ENCODE measurements at places on chromosomes 12 and 14.

GRCh38 chr14:55028066-55028465 is 1.0 kb downstream of the SOCS4 start:
- no peak for DNase-seq

- no peak for DNase-seq
Measured at GRCh38 chr12:3418609-3419390, 72.2 kb upstream of the PRMT8 start.

- no peak for DNase-seq
Measured at GRCh38 chr12:105428793-105429395, 98.4 kb downstream of the C12orf75 start.

DNA sequence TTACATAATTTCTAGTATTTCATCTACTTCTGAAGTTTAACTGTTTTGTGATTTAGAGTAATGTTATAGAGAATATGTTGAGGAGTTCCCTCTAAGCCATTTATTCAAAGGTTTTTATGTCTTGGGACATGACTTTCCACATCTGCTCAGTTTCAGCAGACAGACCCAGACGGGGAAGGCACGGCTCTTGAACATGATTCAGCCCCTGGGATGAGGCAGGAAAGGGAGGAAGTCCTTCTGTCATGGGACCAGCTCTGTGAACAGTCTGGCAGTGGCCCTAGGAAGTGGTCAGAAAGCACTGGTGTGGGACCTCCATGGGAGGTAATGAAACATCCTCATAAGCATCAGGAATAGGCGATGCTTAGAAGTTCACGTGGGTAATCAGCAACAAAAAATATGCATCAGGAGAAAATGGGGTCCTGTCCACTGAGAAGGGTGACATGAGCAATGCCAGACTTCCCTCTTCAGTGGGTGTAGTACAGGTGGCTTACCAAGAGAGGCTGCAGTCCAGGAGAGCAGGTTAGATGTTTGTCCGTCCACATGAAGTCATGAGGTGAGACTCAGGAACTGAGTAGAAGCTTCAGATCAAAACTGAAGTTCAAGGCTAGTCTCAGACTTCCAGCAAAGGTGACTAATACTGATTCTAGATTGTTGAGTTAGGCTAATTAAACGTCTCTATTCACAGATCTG is 248.5 kb downstream of the IPO8 start:
- no peak for DNase-seq

DNA sequence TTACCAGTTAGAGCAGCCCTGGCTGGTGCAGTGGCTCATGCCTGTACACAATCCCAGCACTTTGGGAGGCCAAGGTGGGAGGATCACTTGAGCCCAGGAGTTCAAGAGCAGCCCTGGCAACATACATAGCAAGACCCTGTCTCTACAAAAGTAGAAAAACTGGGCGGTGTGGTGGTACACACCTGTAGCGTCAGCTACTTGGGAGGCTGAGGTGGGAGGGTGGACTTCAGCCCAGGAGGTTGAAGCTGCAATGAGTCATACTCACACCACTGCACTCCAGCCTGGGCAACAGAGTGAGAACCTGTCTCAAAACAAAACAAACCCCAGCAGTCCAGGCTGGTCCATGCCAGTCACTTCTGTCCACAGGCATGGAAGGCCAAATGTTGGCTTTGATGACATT is 7.4 kb downstream of the COX14 start:
- no peak for DNase-seq

DNA sequence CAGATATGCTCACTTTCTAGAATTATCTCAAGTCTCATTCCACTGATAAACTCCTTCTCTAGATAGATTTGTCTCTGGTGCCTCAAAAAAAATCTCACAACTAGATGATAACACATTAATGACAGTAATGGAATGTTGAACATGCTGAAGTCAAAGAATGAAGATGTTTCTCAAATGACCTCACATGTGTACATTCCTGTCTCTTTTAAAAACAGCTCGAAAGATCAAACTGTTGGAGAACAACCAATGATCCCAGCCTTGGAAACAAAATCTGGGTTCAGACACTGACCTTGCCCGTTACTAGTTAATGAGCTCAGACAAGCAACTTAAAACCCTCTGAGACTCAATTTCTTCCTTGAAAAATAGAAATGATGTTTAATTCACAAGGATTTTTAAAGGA is 44.7 kb upstream of the KCNJ8 start:
- no peak for DNase-seq

GRCh38 chr12:116620124-116620491 is 60.9 kb downstream of the MAP1LC3B2 start:
- DNase-seq: no peak

DNA sequence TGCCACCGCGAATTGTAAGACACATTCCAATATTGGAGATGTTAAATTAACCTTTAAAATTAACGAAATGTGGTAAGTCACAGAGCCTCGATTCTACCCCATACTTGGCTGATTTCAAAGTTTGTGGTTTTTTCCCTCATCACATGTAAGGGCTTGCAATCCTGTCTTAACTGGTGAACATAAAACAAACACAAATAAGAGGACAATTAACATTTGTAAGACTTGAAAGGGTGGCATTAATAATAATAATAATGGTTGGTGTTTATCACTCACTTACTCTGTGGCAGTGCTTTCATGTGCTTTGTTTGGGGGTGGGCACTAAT is 26.6 kb downstream of the PPFIBP1 start:
- no peak for DNase-seq

GRCh38 chr14:104931771-104932675 is 7.3 kb downstream of the PLD4 start:
- no peak for DNase-seq

DNA sequence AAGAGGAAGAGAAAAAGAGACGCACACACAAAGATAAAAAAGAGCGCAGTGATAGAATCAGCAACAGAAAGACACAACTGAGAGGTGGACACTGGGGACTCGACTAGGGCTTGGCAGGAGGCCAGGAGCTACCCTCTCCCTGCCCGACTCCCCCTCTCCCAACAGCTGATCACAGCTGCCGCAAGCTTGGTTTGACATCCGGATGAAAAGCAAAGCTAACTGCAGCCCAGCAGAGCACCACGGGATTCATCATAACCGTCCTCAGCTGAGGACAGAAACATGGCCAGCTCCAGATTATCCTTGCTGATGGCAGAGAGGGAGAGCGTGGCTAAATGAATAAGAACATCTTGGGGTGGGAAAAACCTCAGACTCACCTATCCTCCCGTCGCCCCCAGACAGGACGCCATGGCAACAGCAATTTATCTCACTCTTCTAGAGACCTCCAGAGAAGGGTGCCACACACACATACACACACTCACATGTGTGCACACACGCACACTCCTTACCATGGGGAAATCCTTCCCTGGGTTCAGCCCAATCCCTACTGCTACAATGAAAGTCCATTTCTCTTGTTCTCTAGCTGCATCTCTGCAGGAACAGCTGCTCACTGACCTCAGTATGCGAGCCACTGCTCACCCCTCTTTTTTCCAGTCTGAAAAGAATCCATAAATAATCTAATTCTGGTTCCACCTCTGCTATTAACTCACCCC is 135.3 kb downstream of the NTF3 start:
- DNase-seq: no peak

GRCh38 chr14:69107407-69108003 is 45.4 kb downstream of the DCAF5 start:
- DNase-seq: no peak

DNA sequence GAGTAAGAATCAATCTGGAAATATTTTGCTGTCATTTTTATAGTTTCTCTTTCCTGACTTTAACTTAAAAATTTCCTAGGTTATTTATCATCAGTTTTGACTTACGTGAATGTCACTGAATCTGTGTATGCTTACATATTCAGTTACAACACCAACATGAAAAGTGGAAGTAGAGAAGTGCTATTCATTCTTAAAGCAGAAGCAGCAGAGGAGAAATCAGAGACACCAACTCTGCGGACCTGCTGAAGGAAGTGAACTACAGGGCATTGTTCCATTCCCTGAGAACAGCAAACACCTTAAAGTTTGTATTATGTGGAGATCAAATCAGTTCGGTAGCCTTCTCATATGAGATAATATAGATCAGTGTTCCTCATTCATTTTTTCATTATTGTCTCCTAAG is 34.1 kb downstream of the RAD51B start:
- DNase-seq: no peak

DNA sequence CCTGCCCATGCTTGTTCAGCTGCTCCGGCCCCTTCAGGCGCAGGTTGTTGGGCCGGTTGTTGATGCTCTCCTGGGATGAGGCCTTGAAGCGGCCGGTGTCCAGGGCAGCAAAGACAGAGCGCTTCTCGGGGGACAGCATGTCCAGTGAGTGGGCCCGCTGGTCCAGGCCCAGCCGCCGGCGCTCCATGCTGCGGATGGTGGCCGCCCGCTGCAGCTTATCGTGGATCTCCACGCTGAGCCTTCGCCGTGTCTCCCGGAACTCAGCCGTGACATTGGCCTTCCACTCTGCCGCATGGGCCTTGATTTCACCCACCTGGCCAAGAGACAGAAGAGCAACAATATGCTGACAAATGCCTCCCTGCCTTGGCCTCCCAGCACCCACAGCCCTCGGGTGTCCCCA is 137.2 kb downstream of the KCNK10 start:
- no peak for DNase-seq

DNA sequence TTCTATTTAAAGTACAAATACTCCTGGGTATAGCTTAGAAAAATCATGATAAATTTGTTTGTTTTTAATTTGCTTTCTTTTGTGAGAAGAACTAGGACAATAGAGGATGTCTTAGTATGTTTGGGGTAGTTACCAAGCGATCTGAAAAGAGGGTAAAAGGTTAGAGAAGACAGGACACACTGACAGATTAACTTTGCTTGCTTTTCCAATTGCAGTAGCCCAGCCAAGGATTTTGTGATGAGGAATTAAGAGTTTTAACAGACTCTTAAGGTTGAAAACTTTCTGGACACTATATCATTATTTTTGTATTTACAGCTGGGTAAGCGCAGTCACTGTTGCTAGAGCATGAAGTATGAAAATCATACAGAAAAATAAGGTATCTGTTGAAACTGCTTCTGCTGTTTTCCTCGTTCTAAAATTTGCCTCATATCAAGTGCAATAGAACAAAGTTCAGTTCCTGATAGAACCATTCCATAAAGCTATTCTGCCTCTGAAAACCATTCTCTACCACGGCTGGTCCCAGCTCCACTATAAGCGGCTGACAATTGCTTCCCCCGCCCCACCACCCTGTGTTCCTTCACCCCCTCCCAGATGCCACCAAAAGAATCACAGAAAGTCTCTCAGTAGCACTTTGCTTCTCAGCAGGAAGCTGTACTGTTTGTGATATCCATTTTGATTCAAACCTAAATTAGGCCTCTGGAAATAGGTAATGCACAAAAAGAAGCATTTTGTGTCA is 413.4 kb downstream of the BCAT1 start:
- no peak for DNase-seq

- DNase-seq: no peak
Measured at GRCh38 chr12:125852116-125852515, 786.9 kb downstream of the AACS start.

GRCh38 chr14:28761438-28762291 is 4.9 kb upstream of the FOXG1 start:
- no peak for DNase-seq

DNA sequence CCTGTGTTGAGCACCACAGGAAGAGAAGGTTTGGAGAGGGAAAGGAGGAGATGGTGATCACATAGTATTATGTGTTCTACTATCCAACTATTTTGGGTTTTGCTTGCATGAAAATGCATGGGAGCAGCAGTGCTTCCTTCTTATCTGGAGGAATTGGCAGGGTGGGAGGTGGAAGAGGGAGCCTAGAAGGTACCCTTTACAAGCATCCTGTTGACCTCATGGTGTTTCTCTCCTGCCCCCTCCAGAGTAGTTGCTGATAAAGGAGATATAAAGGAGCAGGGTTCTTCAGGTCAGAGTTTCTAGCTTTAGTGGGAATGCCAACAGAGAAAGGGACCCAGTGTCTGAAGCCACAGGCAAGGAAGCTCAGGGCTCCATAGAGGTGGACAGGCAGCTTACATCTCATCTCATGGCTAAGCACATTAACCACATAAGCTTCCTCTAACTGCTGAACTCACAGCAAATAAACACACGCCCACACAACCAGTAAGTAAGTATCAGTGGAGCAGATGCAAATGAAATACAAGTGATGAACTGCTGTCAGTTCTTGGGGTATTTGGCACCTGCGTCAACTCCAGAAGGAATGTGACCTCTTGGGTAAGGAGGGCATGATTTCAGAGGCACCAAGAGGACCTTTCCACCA is 174.2 kb upstream of the SLC38A2 start:
- DNase-seq: no peak

DNA sequence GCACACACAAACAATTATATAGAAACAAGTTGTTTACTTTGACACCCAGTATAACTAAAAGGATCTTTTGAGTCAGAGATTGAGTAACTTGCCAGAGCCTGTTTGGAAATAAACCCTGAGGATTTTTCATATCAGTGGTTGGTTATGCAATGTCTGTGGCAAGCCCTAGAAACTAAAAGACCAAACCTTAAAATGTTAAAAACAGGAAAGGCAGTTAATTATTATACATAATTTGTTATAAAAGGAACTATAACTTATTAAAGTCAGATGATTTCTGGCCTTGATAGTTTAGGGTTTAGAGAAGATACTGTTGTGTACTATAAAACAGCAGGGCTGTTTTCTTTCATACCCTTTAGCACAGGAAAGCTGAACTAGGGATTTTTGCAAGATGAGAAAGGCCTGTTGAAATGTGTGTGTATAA is 44.1 kb downstream of the PSEN1 start:
- DNase-seq: no peak

DNA sequence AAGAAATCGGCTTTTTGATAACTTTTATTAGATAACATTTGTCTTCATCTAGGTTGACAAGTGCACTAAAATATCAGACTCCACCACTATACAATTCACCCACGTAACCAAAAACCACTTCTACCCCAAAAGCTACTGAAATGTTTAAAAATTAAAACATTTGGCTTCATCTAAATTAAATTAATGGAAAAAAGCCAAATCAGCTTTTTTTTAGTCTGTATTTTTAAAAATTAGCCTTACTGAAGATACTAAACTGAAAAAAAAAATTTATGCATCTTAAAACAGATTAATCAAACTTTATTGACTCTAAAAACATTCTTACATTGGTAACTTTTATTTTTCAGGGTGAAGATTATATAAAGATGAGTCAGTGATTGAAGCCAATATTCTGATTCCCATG is 30.0 kb downstream of the CREBL2 start:
- no peak for DNase-seq

DNA sequence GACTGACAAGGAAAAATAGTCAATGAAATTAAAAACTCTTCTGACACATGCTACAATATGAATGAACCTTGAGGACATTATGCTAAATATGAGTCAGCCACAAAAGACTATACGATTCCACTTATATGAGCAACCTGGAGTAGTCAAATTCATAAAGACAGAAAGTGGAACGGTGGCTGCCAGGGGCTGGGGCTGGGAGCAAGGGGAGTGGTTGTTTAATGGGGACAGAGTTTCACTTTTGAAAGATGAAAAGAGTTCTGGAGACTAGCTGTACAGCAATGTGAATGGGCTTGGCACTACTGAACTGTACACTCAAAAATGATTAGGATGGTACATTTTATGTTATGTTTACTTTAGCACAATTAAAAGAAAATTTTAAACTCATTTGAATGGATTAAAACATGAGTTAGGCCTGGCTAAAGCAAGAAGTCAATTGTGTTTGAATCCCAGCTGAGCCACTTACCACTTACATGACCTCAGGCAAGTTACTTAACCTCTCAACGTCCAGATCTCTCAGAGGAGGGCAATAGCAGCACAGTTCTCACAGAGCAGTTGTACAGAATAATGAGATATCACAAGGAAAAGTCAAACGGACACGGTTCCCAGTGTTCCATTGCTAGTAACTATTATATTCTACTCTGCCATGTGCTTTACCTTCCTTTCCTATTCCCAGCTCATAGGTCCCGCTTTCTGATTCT is 102.5 kb downstream of the SPTSSA start:
- no peak for DNase-seq

Data from stimulated activated CD4-positive, alpha-beta T cell treated with anti-CD3 and anti-CD28 coated beads, Interleukin-2, amount 100 ng/mL, for 24 hours (primary cell).